ENCODE measurements at places on chromosomes 12 and 14.

DNA sequence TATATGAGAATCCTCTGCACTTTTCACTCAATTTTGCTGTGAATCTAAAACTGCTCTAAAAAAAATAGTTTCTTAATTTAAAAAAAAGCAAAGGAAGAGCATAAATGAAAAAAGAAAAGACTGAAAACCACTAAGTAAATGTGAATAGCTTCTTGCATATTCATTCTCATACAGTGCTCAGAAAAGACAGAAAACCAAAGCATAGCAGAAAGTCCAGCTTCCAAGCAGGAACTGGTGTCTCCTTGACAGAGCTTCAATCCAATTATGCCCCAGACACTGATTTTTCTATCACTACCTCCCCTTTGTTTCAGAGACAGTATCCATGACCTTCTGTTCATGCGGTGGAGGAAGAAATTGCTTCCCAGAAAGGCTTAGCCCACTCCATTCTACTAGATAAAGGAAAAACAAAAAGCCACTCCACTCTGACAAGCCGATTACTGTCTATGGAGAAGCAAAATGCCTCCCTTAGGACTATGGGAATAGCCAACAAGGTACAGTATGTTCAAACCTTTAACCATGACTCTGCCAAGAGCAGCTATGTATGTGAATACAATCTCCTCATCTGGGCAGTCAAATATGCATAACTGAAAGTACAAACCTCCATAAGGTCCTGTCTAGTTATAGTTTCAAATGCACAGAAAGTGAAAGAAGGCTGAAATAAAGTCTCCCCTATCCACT lies 40.6 kb downstream of the ATF7 start:
- DNase-seq = no peak

DNA sequence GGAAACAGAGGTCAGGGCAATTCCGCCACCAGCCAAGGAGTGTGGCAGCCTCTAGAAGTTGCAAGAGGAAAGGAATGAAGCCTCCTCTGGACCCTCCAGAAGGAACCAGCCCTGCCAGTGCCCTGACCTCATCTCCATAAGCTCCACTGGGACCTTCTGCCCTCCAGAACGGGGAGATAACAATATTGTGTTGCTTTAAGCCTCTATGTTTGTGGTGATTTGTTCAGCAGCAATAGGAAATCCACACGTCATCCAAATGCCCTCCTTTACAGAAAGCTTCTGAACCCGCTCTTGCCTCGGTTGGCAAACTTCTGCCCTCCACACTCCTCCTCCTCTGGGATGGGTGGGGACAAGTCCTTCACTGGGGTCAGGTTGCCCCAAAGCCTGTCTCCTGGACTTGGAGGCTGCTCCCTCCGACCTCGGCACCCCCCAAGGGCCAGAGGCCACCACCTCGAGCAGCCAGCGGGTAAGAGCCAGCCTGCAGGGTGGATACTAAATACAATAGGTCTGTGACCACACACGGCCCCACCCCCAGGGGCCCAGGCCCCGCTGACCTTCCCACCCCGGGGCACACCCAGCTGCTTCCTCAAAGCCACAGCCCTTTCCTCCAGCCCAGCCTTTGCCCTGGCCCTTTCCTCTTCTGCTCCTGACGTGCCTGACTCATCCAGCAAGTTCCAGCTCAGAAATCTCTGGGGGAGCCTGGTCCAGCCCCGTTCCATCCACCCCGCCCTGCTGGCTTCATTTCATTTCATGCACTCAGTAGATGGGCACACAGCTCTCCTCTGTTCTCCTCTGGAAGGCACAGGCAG lies 58.7 kb upstream of the NCOR2 start:
- no peak for DNase-seq

GRCh38 chr12:130084359-130084758 lies 77.9 kb upstream of the FZD10 start:
- DNase-seq = no peak

DNA sequence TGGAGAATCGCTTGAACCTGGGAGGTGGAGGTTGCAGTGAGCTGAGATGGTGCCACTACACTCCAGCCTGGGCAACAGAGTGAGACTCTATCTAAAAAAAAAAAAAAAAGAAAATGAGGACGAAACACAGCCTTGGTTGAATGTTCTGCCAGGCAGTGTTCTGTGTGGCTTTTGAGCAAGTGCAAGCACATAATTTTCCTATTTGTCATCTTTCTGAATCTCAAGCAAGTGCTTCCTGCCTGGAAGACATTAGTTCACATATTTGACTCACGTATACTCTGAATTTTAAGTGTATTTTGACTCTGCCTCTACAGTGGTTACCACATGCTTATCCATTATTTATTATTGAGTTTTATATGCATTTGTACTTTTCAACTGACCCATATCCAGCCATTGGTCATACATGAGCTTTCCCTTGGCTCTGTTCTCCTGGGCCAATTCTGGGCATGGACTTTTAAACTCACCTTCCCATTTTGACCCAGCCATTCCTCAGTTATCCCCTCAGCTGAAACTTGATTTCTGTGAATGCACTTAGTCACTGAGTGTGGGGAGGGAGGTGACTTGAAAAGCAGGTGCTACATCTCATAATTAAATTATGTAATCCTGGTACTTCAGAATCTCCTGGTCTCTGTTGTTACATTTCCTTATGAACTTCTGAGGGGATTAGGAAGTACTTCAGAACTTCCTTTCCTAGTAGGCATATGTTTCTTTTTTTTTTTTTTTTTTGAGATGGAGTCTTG lies 8.1 kb downstream of the OR10G2 start:
- no peak for DNase-seq

Data from GM12892 (cell line).